ENCODE measurements at places on chromosomes 2 and 18.

DNA sequence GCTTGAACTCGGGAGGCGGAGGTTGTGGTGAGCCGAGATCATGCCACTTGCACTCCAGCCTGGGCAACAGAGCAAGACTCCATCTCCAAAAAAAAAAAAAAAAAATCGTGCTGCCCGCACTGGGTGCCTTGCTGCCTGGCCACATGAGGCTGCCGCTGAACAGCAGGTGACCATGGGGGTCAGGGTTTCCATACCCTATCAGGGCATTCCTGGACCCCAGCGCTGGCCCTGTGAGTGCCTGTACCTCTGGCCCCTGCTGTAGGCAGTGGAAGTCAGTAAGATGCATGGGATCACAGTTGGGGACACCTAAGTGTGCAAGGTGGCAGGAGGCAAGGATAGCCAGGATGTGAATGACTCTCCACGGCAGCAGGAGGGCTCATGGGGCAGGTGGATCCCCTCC lies 18.9 kb downstream of the SAG start:
- no peak for DNase-seq

- DNase-seq = peak; percentile 47
These were observed 251.2 kb upstream of the ID2 start for GRCh38 chr2:8430628-8431027.

DNA sequence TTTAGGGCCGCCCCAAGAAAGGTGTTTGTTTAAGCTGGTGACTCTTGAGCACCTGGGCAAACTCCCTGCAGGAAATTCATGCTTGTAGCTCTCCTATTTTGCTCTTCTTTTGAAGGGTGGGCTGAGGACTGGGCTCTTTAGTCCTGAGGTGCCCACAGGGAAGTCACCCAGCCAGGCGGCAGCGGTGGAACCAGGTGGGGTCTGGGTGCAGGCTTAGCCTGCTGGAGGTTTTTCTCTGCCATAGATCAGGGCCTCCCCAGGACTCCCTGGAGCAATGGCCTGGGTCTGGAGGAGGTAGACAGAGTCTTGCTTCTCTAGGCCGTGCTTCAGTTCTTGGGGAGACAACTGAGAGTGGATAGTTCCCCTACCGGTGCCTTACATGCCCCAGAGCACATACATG lies 99.9 kb downstream of the CLIP4 start:
- peak; percentile 29 for DNase-seq

DNA sequence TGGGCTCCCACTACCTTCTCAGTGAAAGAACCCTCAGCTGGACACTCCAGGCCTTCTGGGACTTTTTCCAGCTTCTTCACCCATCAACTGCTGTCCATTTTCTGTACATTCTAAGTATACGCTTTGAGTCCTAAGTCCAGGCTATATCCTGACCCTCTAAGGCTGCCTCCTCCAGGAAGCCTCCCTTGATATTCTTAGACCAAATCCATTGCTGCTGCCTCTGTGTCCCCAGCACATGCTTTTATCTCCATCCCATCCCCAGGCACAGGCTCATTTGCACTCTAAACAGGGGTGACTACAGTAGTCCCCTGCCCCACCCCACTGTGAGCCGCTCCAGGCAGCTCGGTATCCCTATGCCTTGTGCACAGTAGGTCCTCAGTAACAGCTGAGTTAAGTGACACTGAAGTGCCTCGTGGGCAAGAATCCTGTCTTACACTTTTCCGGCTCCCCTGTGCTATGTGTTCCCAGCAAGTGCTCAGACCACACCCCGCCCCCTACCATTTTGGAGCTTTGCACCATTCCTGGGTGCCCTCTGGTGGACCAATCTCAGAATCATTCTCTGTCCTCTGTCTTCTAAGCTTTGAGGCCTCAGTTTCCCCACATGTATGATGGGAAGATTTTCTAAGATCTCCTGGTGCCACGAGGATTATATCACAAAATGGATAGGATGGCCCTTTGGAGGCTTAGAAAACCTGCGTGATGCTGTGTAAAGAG lies 34.9 kb downstream of the EMX1 start:
- DNase-seq = peak; percentile 69
